Hindlimb muscle (tissue), 1 donor: ENCODE measurements at places on chromosomes 12 and 14.
A peak's percentile ranks its signal among the peaks of the same experiment; 100 is the strongest.

DNA sequence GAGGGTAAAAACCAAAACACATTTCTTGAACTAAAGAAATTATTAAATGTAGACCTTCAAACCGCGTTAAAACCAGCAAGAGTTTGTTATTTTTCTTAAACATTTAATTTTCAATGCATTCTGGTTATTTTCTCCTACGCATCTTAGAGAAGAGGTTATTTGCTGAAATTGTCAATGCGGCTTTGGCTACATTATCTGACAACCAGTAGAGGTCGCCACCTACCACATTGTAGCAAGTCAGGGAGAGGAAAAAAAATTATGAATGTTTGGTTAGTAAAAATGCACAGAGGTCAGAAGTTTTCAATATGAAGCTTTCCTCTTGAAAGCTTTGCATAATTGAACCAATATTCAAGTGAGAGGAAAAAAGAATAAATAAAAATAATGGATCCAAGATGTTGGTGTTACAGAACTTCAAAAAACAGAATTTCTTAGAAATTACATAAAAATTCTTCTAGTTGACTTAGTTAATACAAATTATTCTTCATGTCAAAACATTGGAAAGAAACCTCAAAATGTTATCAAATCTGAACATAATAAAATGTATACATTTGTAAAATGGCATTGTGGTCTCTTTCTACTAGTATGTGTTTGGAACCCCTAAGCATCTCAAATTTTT is 159.4 kb upstream of the TMTC2 start:
- DNase-seq, result peak; percentile 69

DNA sequence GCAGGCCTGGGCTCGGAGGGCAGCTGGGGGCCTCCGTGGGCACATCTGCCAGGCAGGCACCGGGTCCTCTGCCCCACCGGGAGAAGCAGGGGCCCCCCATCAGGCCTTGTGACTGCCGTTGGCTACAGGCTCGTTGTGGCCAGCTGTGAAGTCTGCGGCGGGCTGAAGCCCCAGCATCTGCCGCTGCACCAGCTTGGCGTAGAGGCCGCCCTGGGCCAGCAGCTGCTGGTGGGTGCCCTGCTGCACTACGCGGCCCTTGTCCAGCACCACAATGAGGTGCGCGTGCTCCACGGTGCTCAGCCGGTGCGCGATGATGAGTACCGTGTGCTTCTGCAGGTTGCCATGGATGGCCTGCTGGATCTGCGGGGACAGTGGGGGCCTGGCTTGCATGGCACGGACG is 33.9 kb upstream of the VPS37B start:
- DNase-seq, result no peak

- peak; percentile 30 for DNase-seq
These were observed 101.9 kb downstream of the SLC8A3 start for GRCh38 chr14:70086685-70087379.

- DNase-seq, result no peak
These were observed 86.5 kb downstream of the LRIG3 start for GRCh38 chr12:58833853-58834252.

- DNase-seq, result no peak
These were observed 3.5 kb upstream of the KLC1 start for GRCh38 chr14:103625356-103626095.

DNA sequence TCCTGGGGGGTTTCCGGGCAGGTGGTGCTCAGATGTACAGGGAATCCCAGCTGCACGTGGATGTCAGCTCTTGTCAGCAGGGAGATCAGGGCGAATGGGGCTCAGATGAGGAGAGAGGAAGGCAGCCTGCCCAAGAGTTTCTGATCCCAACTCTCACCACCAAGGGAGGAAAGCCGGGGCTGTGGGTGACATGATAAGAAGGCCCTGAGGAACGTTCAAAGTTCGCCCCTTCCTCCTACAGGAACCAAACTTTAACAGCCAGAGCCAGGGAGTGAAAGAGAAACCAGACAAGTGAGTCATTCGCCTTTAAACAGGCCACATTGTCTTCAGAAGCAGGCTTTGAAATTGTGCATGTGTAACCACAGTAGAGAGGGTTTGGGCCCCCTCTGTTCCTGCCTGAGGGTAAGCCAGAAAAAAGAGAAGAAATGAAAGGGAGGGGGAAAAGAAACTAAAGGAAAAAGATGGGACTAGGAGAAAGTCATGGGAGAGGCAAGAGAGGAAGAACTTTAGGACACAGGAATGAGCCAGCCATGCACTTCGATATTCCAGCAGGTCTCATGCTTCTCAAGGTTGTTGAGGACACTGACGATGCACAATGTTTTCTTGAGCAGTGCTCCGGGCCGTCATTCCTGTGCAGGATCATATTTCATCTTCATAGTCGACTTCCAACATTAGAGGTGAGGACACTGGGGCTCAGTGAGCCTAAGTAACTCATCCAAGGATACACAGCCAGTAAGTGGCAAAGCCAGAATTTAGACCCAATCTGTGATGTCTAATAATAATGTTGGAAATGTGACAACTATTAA is 691.4 kb upstream of the TBX3 start:
- DNase-seq, result no peak
